ENCODE measurements at places on chromosomes 4 and X. TPM values are rescaled to one million over a fixed set of nuclear protein-coding genes. Genes with fewer than 3 reads are reported as not detected.
A peak's percentile ranks its signal among the peaks of the same experiment; 100 is the strongest.

C4orf51 gene
- not detected for total RNA-seq

GRCh38 chr4:158588777-158589176, 67.1 kb downstream of the RXFP1 start:
- no peak for DNase-seq

- no peak for DNase-seq
Measured at GRCh38 chrX:149648932-149649331, 17.3 kb upstream of the TMEM185A start.

DNA sequence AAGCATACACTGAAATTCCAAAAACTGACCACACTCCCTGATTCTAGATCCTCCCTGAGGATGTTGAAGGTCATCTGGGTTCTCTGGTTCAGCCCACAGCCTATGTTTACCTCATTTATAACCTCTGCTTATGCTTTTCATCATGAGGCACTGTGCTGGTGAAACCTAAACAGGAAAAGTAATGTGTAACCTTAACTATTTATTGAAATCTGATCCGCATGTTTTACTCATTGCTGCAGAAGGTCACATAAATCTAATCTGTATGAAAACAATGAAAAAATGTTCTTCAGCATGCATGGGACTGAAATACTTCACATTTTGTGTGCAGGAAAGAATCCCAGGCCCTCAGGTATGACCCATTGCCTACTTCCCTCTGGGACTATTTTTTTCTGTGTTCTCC, 30.3 kb downstream of the UCHL1 start:
- DNase-seq, result no peak

DNA sequence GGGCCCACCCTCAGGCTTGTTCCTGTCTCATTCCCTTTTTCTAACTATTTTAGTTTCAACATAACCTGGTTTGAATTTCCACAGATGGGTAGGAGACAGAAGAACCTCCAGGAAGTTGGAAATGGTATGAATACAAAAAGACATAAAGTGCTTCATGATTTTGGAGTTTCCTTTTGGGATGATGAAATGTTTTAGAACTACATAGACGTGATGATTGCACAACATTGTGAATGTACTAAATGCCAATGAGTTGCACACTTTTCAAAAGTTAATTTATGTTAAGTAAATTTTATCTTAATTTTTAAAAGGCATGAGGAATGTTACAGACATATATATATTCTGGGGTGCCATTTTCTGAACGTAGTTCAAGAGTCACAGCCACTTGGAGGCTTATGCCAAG, 41.1 kb upstream of the IBSP start:
- no peak for DNase-seq

HDX gene
- 10.3 TPM for total RNA-seq

- no peak for DNase-seq
Measured at GRCh38 chr4:159002950-159003349, 99.9 kb upstream of the RAPGEF2 start.

DNA sequence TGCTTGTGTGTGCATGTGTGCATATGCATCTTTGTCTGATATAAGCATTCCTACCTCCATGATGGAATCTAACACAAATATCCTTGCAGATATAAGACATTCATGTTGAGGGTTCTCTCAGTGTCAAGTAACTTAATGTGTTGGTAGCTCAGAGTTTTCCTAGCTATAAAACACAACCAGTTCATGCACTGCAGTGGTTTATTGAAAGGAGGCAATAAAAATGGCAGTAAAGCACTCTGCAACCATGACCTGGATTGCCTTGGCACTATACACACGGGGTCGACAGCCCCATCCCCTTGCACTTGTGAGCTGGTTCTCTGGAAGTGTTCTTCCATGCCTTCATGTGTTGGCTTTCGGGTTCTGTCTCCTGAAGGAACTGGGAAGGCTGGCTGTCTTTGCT, 38.9 kb downstream of the GPC4 start:
- DNase-seq, result no peak

KCND1 gene
- total RNA-seq, result 3.4 TPM

CLCN4 gene
- total RNA-seq, result 2.2 TPM

DNA sequence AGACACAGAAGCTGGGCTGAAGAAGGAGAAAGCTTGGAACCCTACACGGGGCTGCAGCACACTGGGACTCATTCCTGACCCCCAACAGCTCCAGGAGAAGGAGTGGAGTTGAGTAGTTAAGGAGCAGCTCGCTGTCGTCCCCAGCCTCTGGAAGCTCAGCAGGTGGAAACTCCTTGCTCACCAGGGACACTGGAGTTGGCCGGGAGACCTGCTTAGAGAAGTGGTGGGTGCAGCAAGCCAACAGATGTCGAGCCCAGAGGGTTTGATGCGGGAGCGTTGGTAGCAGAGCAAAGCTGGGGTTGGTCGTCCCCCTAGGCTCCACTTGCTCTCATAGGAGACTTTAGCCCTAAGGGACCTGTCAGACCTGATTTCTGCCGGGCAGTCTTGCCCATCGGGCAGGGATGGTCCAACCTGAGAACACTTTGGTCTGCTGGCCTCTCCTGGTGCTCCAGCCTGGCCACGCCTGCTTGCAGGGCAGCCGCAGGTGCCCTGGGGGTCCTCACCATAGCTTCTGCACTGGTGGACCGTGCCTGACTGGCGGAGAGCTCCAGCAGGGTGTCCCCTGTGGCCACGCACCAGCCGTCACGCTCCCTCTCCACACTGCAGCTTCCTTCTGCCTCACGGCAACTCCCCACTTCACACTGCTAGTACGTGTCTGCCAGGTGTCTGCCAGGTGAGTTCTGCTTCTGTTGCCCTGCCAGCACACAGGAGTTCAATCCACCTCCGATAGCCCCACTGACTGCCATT, 353.7 kb downstream of the GASK1B start:
- DNase-seq, result no peak

- no peak for DNase-seq
Measured at GRCh38 chr4:153210727-153211126, 6.5 kb downstream of the TRIM2 start.

GRCh38 chr4:23297327-23297726, 592.5 kb downstream of the PPARGC1A start:
- no peak for DNase-seq

- DNase-seq, result peak; percentile 79
Measured at GRCh38 chr4:99324979-99325378, 3.8 kb upstream of the ADH1B start.

- DNase-seq, result no peak
Measured at GRCh38 chrX:43373032-43373431, 283.1 kb upstream of the MAOA start.

SLC49A3 gene
- total RNA-seq, result 8.9 TPM

GRCh38 chrX:129933700-129934099, 27.7 kb downstream of the UTP14A start:
- DNase-seq, result no peak

DNA sequence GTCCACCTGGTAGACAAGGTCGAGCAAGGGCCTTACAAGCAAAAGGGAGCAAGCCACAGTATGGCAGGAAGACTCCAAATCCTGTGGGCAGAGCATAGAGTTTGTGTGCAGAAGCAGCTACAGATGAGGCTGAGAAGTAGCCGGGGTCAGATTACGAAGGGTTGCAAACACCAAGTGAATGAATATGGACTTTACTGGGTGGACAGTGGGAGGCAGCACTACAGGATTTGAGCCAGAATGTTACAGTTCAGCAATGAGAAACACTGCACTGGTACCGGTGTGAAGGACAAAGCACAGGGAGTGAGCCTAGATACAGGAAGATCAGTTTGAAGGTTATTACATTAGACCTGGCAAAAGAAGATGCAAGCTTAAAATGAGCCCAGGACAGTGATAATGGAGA, 46.1 kb upstream of the HOPX start:
- no peak for DNase-seq

TMEM156 gene
- total RNA-seq, result 0.99 TPM

FMR1NB gene
- not detected for total RNA-seq

- no peak for DNase-seq
Measured at GRCh38 chr4:38071801-38072431, 111.7 kb downstream of the PTTG2 start.

DNA sequence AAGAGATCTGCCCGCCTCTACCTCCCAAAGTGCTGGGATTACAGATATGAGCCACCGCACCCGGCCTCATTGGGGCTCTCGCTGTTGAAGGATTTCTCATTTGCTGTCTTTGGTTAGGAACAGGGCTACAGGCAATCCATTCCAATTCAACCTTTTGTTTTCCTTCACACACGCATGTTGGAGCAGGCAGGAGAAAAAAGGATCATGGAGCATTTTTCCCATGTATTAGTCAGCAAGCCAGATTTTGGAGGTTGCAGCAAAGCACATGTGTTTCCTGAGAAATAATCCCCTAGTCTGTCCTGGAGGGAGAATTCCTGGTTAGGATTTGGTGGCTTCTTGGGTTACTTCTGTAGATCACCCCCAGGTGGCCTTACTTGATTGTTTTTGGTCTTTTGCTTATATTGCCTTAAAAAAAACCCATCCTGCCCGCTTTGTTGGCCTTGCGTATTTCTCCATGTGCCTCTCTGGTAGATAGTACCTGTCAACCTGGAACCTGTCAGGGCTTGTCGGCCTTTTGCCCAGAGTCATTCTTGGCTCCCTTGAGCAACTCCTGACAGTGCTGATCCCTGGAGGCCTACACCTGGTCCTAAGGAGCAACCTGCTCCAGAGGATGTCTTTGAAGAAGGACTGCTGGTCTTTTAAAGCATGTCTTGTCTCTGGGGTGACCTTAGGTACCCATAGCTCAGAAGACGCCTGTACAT, 82.4 kb upstream of the CLCN4 start:
- no peak for DNase-seq

- DNase-seq, result no peak
Measured at GRCh38 chrX:80430826-80431504, 10.7 kb downstream of the TENT5D start.

TMSB15A gene
- total RNA-seq, result not detected

- DNase-seq, result no peak
Measured at GRCh38 chr4:85889314-85889713, 414.4 kb downstream of the ARHGAP24 start.
